ENCODE measurements at places on chromosomes 1 and 21. TPM values are rescaled to one million over a fixed set of nuclear protein-coding genes. Genes with fewer than 3 reads are reported as not detected.

DNA sequence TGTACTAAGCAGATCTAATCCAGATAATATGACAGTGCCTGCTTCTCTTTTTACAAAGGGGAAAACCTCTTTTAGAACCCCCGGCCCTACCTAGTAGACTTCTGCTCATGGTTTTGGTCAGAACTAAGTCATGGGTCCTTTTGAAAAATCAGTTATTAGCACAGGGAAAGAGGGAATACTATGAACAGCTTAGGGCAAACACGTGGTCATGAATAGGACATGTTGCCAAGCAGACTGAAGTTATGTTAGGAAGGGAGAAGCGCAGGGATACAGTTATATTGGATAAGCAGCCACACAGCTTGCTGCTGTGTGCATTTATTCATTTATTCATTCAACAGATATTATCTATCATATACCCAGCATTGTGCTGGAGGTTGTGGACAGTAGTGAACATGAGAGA is 25.3 kb upstream of the IGSF3 start:
- no peak for DNase-seq

DNA sequence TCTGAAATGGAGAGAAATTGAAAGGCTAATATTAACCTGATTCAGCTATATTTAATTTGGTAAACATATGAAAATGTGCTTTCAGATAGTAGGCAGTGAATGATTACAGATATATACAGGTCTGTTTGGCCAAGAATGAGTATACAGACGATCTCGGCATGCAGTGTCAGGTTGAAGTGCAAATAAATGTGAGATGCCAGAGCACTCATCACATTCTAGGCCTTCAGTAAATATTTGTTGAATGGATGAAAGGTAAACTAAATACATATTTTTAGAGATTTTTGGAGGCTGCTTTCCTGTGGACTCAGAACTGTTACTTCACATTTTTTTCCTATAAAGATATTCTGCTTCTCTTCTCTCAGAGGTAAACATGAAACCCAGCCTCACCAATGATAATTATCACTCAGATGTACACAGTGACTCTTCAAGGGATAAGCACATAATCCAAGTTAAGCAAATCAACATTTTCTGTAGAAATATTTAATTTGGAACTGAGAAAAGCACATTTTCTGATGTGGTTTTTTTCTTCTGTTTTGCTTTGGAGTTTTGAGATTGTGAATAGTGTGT is 702.9 kb downstream of the BRINP3 start:
- DNase-seq = no peak

- no peak for DNase-seq
These were observed 84.0 kb downstream of the FOXJ3 start for GRCh38 chr1:42251042-42251441.

GRCh38 chr1:65939636-65940035 is 146.9 kb downstream of the PDE4B start:
- no peak for DNase-seq

GRCh38 chr1:192238421-192238820 is 78.4 kb upstream of the RGS21 start:
- no peak for DNase-seq

GRCh38 chr1:200774311-200774710 is 35.6 kb downstream of the CAMSAP2 start:
- DNase-seq = no peak

DNA sequence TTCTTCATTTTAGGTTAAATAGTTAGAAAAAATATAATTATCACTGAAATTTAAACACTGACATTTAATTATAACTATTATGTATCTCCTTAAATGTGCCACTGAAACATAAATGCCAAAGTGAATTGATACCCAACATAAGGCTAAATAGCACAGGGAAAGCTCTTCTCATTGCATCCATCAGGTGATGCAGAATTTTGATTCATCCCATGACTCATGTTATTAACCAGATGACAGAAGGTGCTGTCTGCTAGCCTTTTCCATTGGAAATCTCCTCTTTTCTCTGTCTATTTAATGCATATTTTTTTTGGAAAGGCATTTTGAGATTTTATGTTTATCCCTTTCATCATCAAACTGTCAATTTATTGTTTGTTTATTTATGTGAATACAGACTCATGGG is 136.8 kb downstream of the KCNK2 start:
- no peak for DNase-seq

DNA sequence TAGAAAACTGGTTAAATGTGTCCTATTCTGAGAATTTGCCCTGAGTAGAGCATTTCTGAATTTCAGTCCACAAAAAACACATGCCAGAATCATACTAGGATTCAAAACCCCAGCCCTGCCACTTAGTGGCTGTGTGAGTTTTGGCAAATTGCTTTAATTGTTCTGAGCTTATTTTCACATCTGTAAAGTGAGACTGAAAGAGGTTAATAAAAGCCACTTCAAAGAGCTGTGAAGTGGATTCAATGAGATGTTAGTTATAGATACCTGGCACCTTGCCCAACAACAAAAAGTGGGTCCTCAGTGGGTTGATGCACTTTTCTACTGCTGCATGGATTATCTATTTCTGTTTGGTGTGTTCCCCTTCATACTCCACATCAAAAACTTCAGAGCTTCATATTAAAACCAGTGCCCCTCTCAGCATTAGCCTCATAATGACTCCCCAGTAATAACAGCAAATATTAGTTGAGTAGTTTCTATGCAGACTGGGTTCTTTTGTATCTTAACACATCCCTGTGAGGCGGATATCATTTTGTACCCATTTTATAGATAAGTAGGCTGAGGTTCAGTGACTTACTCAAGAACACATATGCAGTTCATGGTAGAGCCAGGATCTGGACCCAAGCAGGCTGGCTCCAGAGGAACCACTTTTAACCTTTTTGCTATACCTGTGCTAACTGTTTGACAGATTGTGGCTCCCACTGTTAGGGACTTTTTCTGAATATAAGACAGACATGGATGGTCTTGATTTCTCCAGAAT is 14.2 kb upstream of the ADORA3 start:
- DNase-seq = no peak

DNA sequence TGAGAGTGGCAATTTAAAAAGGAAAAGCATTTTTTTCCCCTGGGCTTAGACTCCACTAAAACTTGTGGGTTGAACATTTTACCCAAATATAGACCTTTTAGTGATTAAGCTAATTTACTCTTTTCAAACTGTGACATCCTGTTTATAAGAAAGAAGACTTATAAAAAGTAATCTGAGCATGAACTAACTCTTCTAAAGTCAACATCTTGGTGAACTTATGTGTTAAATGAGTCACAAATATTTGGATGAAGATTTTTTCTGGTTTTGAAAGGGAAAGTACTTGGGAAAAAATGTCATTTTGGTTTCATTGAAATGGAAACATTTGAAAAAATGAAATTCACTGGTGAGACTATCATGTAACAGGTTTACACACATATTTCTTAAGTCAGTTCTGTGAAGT is 109.8 kb downstream of the KCNK2 start:
- no peak for DNase-seq

GRCh38 chr1:177976596-177976995 is 6.7 kb upstream of the SEC16B start:
- DNase-seq = no peak

GRCh38 chr1:21024918-21025317 is 151.8 kb downstream of the EIF4G3 start:
- DNase-seq = peak; percentile 44

DNA sequence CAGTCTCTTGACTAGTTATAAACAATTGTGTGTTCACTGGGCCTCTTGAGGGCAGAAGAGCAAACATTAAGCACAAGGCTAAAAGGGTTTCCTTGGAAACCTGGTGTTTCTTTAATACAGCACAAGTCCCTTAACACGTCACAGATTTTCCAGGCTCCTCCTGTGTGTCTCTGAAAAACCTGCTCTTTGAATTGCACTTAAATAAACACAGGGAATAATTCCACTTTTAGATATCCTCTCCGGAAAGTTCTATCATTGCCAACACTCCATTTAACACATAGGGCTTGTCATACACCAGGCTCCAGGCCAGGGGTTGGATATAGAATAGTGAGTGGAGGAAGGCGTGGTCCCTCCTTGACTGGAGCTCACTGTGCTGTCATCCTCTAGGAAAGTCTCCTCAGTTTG is 442.6 kb downstream of the DSCAM start:
- DNase-seq = no peak

DNA sequence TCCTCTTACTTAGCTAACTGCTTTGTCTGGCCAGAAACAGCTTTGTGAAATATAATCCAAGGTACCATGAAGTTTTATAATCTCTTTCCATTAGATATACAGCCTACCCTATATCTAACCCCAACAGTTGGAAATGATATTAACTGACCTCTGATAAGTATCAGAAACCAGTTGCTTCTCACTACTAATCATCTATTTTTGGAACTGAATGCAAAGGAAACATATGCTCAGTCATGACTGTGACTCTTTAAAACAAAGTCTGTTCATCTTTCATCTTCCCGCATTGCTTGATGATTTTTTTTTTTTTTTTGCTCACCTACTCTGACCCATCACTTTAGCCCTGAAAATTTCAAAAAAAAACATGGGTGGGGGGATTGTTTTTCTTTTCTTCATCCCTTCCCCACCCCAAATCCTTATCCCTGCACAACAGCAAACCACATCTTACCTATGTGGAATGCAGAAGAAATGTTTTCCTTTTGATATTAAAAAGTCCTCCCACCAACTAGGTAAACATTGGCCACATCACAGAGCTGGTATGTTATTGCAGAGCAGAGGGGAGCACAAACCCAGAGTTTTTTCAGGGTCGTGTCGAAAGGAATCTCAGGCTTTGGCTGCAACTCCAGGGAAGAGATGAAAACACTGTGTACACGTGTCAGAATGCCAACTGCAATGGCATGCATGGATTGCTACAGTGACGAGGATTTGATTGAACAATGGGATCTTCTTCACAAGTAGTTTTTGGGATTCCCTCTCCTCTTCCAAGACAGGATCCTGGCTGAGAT is 137.3 kb downstream of the SLC30A10 start:
- DNase-seq = peak; percentile 40

DNA sequence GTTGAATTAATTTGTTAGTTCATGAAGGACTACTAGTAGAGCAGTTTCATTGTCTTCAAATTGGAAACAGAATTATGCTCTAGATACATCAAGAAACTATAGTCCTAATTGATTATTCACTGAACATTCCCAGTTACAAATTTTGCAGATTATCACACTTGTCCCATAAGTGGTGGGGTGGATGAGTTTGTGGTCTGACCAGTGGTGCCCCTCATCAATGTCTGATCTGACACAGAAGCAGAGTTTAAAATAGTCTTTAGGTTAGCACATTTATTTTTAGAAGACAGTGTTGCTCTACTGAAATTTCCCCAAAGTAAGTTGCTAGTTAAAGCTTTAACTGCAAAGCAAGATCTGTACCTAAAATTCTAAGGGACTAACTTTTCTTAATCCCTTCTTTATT is 42.9 kb downstream of the INKA2 start:
- DNase-seq = no peak

GRCh38 chr21:31397939-31398338 is 53.9 kb upstream of the TIAM1 start:
- no peak for DNase-seq

DNA sequence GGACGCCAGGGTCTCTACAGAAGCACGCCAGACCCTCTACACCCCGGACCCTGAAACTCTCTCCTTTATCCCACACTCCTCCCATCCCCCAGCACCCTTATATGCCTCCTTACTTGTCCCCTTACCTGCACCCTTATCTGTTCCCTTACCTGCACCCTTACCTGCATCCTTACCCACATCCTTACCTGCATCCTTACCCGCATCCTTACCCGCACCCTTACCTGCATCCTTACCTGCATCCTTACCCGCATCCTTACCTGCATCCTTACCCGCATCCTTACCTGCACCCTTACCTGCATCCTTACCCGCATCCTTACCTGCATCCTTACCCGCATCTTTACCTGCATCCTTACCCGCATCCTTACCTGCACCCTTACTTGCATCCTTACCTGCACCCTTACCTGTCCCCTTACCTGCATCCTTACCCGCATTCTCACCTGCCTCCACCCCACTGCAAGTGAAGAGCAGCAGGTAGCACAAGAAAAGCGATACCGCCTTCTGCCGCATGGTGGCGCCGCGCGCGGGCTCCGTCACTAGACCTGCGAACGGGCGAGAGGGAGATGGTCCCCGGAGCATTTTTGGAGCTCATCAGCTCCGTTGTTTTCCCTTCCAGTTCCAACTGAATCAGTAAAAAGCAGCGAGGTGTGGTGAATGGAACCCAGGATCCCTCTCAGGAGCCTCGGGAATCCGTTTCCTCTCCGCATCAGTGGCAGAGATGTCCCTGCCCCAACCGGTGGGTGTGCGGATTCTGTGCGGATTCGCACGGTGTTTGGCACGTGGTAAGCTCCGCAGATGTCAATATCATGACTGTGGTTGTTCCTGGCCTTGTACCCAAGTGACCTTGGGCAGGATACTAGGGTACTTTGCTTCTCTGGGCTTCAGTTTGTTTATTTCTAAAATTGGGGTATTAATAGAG is 2.9 kb downstream of the IFI6 start:
- DNase-seq = peak; percentile 56

- DNase-seq = peak; percentile 85
These were observed 119.8 kb downstream of the OSBPL9 start for GRCh38 chr1:51736702-51737101.

GRCh38 chr1:173422456-173422976 is 54.6 kb upstream of the PRDX6 start:
- no peak for DNase-seq

DNA sequence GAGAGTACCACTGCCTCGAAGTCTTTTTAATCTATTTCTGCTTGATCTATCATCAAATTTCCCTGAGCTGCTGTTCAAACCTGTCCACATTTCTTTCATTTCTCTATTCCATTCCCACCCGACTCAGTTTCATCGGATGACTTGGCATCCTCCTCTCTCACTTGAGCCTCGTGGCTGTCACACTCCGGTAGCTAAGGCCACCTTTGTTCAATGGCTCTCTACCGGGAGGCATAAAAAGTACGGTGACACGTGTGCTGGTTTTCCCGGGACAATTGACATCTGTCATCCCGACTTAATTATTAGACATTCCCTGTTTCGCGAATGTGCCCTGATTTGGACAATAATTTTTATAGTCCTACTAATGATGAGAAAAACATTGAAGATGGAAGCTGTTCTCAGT is 22.6 kb downstream of the MIS18A start:
- peak; percentile 55 for DNase-seq

Gene SYCP1
- total RNA-seq = not detected

Gene OXCT2
- 1.1 TPM for total RNA-seq

Gene RAVER2
- total RNA-seq = 1.2 TPM

Gene ITLN2
- not detected for total RNA-seq

Gene SLC25A33
- 6.5 TPM for total RNA-seq

Gene NUDT4B
- not detected for total RNA-seq

Gene FAM163A
- total RNA-seq = not detected

Gene NBPF15
- total RNA-seq = 14.5 TPM

Gene BGLAP
- not detected for total RNA-seq

Gene S100A5
- not detected for total RNA-seq

Gene SPRR2G
- not detected for total RNA-seq

Gene PLPPR5
- total RNA-seq = 4.3 TPM

Gene NEGR1
- 0.09 TPM for total RNA-seq
